ENCODE measurements at places on chromosomes 1 and 21.

- H3K4me3 ChIP-seq: no peak overlapping the region
- H3K27ac ChIP-seq: no peak overlapping the region
- H3K4me1 ChIP-seq: no peaks in the 10 kb centered on the region
Measured at GRCh38 chr1:218743861-218744505, 398.8 kb downstream of the TGFB2 start.

- H3K27me3 ChIP-seq: no peaks in the 10 kb centered on the region
- no peak for DNase-seq
- no peak overlapping the region for H3K27ac ChIP-seq
- H3K36me3 ChIP-seq: no peaks in the 10 kb centered on the region
- H3K4me1 ChIP-seq: no peaks in the 10 kb centered on the region
- no peak overlapping the region for H3K4me3 ChIP-seq
Measured at GRCh38 chr1:110462093-110462492, 11.1 kb downstream of the PROK1 start.

DNA sequence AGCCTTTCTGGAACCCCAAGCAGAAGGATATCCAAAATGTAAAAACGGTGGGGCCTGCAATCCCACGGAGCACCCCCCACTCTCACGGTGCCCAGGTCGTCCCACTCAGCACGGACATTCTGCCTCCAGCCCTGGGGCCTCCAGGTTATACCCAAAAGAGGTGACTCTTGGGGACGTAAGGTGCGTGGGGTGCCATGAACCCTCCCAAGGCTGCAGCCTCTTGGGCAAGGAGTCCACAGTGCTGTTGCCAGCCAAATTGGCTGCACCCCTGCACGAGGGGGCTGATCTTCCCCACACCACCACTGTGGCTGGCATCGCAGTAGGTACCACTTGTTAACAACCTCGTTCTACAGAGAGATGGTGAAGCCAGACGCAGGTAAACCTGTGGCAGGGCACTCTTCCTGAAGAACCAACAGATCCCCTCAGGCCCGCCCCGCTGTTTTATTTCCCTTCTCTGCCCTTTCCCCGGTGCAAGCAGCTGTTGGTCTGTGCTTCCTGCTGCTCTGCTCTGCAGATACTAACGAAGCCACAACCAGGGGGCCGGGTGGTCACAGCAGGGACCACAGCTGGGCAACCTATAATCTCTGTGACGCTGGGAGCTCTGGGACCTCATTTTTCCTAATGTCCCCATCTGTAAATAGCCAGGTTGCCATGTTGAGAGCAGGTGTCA lies 8.7 kb downstream of the TFF3 start:
- no peak for DNase-seq
- no peaks in the 10 kb centered on the region for H3K36me3 ChIP-seq
- H3K27ac ChIP-seq: no peak overlapping the region
- H3K4me3 ChIP-seq: no peak overlapping the region
- H3K27me3 ChIP-seq: peaks cover 7% of the 10 kb centered on the region

- H3K4me1 ChIP-seq: peaks cover 9% of the 10 kb centered on the region
- H3K27ac ChIP-seq: peak overlapping the region; percentile 47
- peaks cover 17% of the 10 kb centered on the region for H3K36me3 ChIP-seq
Measured at GRCh38 chr1:109229531-109230127, 15.9 kb downstream of the SARS1 start.

DNA sequence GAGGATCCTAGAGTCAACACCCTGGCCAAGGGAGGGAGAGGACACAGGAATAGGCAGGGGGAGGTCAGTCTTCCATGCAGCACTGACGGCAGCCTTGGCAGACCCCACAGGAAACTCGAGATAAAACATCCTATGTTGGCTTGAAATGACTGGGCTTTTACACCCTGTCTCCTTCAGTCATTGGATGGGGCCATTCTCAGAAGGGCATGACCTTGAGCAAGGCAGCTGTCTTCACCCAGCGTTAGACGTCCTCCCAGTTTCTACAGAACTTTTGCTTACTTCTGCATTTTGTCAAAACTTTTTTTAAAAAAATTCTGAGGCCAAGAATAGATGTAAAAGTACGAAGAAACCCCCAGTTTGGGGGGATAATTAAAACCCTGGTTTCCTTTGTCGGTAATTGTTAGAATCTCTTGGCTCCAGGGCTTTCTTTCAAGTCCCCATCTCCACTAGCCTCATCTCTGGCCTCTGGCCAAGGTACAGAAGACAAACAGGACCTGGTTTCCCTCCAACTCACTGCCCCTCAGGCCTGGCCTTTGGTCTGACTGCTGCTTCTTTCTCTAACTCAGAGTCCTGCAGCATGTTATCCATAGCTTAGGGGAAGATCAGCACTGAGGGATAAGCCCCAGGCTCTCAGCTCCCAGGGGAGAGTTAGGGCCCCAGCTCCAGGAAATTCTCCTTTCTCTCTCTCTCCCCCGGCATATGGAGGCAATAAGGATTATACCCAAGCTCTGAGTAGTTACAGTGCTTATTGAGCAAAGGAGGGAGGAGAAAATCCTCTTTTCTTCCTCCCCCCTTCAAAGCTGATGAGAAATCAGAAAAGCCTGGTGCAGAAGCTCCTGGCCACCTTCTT lies 51.6 kb upstream of the KCND3 start:
- DNase-seq: no peak
- no peak overlapping the region for H3K4me3 ChIP-seq
- no peaks in the 10 kb centered on the region for H3K4me1 ChIP-seq
- no peak overlapping the region for H3K27ac ChIP-seq
- H3K27me3 ChIP-seq: no peaks in the 10 kb centered on the region
- H3K36me3 ChIP-seq: no peaks in the 10 kb centered on the region

GRCh38 chr1:3156936-3157335 lies 87.9 kb downstream of the PRDM16 start:
- no peak for DNase-seq
- H3K27me3 ChIP-seq: no peaks in the 10 kb centered on the region
- no peak overlapping the region for H3K4me3 ChIP-seq
- H3K27ac ChIP-seq: no peak overlapping the region
- H3K36me3 ChIP-seq: no peaks in the 10 kb centered on the region

GRCh38 chr1:241180569-241180968 lies 176.4 kb downstream of the RGS7 start:
- no peak for DNase-seq
- H3K36me3 ChIP-seq: no peaks in the 10 kb centered on the region
- H3K4me1 ChIP-seq: no peaks in the 10 kb centered on the region
- no peak overlapping the region for H3K4me3 ChIP-seq
- H3K27ac ChIP-seq: no peak overlapping the region

GRCh38 chr1:19393046-19393445 lies 80.9 kb downstream of the SLC66A1 start:
- no peak overlapping the region for H3K4me3 ChIP-seq
- no peaks in the 10 kb centered on the region for H3K36me3 ChIP-seq
- peaks cover 10% of the 10 kb centered on the region for H3K4me1 ChIP-seq

DNA sequence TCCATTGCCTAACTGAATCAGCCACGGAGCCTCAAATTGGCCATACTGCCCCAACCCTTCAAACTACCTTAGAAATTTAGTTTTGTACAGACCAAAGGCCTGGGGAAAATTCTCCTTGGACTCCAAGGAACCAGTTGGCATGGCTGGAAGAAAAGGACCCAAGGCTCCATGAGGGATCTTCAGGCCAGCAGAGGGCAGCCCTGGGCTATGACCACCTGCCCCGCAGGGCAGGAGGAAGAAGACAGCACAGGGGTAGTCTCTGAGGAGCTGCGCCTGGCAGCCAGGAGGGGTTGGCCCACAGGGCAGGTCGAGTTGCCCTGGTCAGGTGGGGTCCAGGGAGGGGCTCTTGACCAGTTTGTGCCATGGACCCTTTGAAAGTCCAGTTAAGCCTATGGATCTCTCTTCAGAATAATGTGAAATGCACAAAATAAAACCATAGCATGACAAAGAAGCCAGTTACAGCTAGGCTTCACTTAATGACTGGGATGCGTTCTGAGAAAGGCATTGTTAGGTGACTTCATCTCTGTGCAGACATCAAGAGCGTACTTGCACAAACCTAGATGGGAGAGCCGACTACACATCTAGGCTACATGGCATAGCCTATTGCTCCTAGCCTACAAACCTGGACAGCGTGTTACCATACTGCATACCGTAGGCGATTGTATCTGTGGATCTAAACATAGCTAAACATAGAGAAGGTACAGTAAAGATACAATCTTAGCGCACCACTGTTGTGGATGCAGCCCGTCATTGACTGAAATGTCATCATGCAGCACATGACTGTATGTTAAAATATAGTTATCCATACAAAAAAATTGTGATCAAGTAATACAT lies 26.1 kb downstream of the CACNA1S start:
- no peak overlapping the region for H3K27ac ChIP-seq
- no peaks in the 10 kb centered on the region for H3K4me1 ChIP-seq
- H3K4me3 ChIP-seq: no peak overlapping the region
- no peaks in the 10 kb centered on the region for H3K27me3 ChIP-seq

DNA sequence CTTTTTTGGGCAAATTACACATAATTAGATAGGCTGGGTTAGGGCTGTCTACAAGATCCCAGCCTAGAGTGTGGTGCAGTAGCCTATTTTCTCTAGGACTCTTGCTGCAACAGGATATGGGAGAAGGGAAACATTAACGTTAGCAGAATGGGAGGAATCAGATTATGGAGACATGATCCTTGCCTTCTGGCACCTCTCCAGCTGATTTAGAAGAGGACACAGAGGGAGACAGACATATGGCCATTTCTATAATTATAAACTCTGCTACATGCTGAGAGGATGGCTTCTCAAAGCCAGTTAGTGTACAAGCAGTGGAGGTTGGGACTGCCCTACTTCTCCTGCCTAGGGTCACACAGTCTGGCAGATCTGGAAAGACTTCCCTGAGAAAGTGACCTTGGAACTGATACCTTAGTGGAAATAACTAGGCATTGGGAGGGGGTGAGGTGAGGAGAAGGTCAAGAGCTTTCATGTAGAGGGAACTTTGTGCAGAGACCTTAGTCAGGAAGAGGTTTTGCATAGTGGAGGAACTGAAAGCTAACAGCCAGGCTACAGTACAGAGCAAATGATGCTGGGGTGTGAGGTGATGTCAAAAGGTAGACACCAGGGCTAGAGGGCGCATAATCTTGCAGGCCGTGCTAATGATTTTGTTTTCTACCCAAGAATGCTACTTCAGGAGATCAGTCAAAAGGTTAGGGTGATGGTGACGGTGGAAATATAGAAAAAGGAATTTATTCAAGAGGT lies 1.2 kb upstream of the CD1D start:
- peaks cover 59% of the 10 kb centered on the region for H3K27me3 ChIP-seq
- H3K36me3 ChIP-seq: no peaks in the 10 kb centered on the region
- no peak overlapping the region for H3K4me3 ChIP-seq
- DNase-seq: no peak
- no peak overlapping the region for H3K27ac ChIP-seq

DNA sequence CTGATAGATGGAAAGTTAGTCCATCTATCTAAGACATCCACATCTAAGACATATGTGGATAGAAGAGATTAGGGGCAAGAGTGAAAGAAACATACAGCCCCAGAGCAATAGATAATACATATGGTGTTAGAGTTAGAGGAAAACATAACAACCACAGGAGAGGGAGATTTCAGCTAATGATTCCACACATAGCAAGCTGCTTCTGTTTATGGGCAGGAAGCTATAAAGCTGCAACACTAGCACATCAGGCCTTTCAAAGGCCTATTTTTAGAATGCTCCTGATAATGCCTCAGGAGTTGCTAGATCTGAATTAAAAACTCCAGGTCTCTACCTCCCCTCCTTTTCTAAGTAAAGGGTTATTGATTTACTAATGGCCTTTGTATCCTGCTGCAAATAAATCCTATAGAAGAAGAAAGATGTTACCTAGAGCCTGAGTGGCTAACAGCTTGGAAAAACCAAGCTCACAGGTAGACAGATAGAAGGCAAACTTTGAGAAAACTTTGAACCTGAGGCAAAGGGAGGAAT lies 36.1 kb downstream of the BRINP2 start:
- no peak for DNase-seq

GRCh38 chr1:58047265-58047858 lies 499.2 kb downstream of the OMA1 start:
- H3K27me3 ChIP-seq: no peaks in the 10 kb centered on the region
- H3K4me3 ChIP-seq: no peak overlapping the region
- no peak for DNase-seq
- H3K36me3 ChIP-seq: no peaks in the 10 kb centered on the region
- no peak overlapping the region for H3K27ac ChIP-seq

DNA sequence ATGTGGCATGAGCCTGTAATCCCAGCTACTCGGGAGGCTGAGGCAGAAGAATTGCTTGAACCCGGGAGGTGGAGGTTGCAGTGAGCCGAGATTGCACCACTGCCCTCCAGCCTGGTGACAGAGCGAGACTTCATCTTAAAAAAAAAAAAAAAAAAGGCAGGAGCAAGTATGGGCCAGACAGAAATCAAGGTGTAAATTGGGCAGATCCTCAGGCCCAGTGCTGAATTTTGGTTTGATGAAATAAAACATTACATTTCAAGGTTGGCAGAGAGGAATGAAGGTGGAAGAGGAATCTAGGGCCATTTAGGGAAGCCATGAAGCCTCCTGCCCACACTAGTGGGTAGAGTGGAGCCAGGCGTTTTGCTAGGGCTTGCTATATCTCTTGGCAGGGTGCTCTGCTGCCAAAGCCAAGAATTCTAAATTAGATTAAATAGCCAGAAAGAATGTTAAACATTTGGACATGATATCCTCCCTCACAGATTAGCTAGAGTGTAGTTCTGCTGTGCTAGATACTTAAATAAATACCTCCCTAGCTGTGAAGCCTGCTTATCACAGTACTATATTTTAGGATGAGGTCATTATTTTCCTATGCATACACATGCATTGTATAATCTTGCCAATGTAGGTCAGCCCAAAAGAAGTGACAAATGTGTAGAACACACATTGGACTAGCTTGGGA lies 16.6 kb upstream of the LGALS8 start:
- H3K4me3 ChIP-seq: no peak overlapping the region
- no peaks in the 10 kb centered on the region for H3K27me3 ChIP-seq
- H3K4me1 ChIP-seq: no peaks in the 10 kb centered on the region
- H3K27ac ChIP-seq: no peak overlapping the region

DNA sequence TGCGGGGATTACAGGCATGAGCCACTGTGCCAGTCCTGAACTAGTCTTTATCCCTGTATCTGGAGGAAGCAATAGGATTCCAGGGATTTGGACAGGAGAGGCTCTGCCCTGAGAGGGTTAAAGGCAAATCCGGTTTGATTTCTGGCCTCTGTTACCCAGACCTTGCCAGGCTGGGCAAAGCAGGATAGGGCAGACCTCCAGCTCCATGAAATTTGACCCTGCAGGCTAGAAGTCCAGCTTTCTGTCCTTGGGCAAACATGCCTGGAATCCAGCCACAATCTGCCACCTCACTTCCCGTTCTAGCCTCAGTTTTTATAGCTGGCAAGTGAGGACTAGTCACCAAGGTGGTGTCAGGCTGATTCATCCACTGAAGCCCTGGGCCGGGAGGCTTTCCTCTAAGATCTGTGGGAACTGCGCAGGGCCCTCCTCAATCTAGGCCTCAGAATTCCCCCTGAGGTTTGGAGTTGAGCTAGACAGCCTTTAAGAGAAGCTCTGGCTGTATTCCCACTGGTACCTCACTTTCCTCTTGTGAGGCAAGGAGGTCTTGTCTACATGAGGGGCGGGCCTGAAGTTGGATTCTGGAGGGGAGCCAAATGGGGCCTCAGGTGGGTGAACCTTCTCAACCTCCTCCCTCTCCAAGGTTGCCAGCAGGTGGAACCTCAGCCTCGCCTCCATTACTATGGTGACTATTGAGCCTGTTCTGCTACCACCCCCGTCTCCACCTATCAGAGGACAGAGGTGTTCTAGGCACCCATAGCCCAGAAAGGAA lies 7.0 kb upstream of the P3R3URF start:
- no peak for DNase-seq
- no peaks in the 10 kb centered on the region for H3K36me3 ChIP-seq
- H3K4me1 ChIP-seq: peaks cover 9% of the 10 kb centered on the region
- no peaks in the 10 kb centered on the region for H3K27me3 ChIP-seq
